ENCODE measurements at places on chromosomes 7 and 10. TPM values are rescaled to one million over a fixed set of nuclear protein-coding genes. Genes with fewer than 3 reads are reported as not detected.

DNA sequence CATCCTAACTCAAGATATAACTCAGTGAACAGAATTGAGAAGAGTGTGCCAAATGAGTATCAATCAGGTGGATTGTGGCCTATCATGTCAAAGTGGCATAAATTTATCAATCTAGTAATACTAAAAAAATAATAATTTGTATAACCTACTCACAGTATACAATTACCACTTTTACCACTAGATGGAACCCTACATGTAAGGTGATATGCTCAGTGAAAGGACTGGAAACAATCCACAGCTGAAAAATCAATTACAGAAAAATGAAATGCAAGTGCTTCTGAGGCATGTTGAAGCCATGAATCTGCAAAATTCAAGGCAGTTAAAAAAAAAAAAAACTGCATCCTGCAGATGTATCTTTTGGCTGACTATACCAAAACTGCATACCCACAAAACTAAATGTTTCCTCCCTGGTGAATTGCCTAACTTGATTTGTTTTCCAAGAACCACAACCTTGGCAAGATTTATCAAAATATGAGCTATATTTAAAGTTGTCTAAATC lies 13.9 kb downstream of the ARHGAP19 start:
- DNase-seq = peak; percentile 60

- DNase-seq = no peak
Observed at GRCh38 chr7:1717095-1717483, 47.0 kb downstream of the ELFN1 start.

DNA sequence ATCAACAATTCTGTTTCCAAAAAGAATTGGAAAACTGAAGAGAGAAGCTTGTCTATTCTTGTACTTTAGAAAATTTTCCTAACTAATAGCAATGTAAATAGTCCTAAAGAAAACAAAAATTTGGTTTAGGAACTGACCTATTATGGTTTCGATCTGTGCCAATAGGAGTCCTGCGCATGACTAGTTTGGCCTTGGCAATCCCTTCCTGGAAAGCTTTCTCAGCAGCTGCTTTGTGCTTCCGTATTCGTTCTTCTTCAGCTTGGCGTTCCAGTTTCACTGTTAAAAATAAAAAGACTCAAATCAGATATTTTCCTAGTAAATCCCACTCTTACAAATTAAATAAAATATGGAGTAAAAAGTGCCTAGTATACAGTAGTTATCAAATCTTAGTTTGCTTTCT lies 36.6 kb downstream of the FZD9 start:
- DNase-seq = no peak

GRCh38 chr7:26328498-26329390 lies 37.1 kb downstream of the SNX10 start:
- DNase-seq = no peak

DNA sequence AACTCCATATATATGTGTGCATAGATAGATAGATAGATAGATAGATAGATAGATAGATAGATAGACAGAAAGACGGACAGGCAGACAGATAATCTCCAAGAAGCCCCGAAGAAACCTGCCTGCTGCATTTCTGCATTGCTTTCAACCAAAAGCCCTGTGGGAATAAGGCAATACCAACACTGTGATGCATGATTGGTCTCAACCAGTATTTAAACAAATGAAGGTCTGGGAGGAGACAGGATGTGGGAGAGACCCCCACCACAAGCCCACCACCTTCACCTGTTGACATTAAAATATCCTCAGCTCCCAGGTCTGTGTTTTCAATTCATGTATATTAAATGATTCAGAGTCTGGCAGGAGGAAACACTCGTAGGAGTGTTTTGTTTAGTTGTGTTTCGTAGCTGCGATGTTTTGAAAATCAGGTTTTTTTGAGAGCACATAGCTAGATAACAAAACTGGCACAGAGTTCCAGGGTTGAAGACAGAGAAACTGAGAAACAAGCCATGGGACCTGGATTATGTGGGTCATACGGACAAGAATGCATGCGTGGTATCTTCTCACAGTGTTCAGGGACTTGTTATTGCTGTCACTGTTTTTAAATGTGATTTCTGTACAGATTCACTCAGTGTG lies 200.7 kb upstream of the AHR start:
- no peak for DNase-seq

GRCh38 chr10:42149027-42149700 lies 489.2 kb downstream of the ZNF33B start:
- no peak for DNase-seq

- no peak for DNase-seq
Observed at GRCh38 chr7:47460251-47460989, 121.5 kb downstream of the TNS3 start.

- no peak for DNase-seq
Observed at GRCh38 chr7:132377015-132377414, 199.3 kb downstream of the PLXNA4 start.

MINDY4 gene
- 0.49 TPM for total RNA-seq

FAM25A gene
- total RNA-seq = not detected
